GM12878 (cell line): ENCODE measurements at places on chromosomes 2 and 18.
A peak's percentile ranks its signal among the peaks of the same experiment; 100 is the strongest.

- DNase-seq, result no peak
These were observed 392.3 kb upstream of the ZEB2 start for GRCh38 chr2:144912206-144912605.

DNA sequence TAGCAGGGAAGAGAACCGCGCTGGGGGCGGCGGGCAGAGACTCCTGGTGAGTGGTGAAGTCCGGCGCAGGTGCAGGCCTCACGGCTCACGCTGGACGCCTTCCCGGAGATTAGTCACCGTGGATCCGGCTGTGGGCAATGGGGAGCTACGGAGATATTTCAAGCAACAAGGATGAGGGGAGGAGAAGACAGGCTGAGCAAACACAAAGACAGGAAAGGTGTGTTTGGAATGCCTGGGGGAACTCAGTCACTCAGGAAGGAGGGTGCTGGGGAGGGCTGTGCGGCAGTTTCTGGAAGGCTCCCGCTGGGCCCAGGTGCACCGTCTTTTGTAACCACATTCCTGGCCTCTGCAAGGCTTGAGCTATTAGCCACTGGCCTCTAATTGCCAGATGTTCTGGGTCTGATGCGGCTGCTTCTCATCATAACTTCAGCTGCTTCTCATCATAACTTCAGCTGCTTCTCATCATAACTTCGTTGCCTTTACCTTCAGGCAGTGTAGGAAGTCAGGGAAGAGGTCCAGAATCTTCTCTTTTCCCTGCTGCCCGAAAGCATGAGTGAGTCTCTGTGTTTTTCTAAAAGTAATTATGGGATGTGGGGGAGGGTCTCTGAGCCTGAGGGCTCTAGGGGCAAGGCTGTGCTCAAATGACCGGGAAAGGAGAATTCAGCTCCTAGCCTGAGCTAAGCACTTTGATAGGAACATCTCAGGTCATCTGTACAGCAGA, 118.9 kb downstream of the PXDN start:
- no peak for DNase-seq

DNA sequence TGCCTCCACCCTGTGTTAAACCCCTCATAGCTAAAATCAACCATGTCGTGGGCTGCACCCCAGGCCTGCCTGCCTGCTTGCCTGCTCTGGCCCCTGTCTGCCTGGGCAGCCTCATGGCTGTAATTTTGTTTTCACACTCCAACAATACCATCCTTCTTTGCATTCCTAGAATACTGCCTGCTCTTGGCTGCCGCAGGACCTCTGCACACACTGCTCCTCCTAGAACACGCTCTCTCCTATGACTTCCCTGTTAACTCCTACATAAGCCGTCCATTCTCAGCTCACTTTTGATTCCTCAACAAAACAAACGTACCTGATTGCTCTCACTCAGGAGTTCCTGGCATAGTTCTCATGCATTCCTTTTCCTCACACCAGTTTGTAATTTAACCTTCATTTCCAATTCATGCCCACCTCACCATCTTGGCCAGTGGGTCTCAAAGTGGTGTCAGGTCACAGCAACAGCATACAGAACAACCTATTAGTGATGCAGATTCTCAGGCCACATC, 2.5 kb downstream of the UXS1 start:
- DNase-seq, result no peak

- no peak for DNase-seq
These were observed 88.9 kb downstream of the PLEKHM3 start for GRCh38 chr2:207936380-207936779.

- DNase-seq, result no peak
These were observed 48.7 kb downstream of the SOWAHC start for GRCh38 chr2:109662889-109663288.

GRCh38 chr2:231189571-231190495, 8.6 kb upstream of the ARMC9 start:
- DNase-seq, result no peak

DNA sequence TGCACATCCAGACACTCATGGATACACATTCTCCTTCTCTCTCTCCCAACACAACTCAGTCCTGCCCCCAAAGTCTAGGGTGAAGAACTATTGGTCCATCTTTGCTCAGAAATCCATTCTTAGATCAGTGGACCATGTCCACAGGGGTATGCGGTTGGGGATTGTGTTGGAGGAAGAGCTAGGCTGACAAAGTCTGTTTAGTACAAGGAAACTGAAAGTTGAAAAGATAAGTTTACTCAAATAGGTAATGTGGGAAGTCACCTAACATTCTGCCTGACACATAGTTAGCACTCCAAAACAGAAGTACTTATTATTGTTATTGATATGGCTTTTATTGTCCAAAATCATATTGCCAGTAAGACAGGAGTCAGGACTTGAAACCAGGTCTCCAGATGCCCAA, 55.9 kb downstream of the ALK start:
- peak; percentile 12 for DNase-seq

DNA sequence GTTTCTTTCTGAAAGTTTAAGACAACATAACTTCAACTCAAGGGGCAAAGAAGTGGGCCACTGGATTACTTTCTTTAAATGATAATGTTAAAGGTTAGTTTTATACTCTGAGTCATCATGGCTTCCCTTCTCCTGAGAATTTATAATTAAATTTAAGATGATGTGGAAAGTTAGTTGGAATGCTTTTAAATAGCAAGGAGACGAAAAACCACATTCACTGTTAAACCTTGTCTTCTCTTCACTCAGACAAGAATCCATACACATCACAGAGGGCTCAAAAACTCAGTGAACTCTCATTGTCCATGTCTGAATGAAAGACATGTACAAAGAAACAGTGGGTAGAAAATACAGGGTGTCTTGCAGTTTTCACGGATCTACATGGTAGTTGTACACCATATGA, 65.6 kb downstream of the COL5A2 start:
- no peak for DNase-seq

DNA sequence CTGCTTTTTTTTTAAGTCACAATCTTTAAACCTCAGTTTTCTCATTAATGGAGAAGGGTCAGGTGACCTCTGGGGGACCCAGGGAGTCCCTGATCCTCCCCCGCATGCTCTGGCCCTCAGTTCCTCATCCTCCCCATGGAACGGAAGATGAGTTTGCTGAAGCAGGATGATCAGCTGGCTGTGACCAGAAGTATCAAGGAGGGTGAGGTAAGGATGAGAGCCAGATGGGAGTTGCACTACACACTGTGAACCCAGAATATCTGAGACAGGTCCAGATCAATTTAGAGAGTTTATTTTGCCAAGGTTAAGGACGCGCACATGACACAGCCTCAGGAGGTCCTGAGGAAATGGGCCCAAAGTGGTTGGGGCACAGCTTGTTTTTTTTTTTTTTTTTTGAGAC, 3.8 kb downstream of the CATIP start:
- DNase-seq, result no peak

DNA sequence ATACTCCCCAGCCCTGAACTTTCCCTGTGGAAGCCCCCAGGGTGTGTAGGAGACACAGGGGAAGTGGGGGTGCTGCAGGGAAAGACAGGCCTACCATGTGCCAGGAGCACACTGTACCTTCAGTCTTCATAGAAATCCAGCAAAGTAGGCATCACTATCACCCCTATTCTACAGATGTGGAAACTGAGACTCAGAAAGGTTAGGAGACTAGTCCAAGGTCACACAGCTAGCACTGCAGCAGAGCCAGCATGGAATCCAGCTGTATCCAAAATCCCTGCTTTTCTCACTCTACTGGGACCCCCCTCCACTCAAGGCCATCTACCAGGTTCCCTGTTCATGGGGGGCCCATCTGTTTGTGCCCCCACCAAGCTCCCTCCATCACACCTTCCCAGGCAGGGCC, 6.8 kb downstream of the DNPEP start:
- no peak for DNase-seq

- DNase-seq, result no peak
These were observed 1.3 kb upstream of the PPM1B start for GRCh38 chr2:44167311-44167907.

DNA sequence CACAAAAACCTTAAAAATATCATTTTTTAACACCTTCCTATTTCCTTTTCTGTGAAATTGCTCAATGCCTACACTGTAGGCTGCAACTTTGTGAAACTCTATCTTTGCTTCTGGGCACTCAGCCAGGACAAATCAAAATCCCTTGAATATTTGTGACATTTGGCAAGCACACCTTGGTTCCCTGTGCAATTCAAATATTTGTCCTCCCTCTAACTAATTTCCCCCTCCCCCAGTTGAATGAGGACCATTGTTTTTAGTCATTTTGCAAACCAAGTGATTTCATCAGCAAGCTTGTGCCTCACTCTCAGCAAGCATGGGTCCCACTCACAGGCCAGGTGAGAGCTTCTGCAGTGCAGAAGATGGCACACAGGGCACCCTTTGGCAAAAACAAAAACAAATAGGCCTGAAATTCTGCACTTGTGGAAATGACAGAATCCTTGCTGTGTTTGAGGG, 541.5 kb downstream of the CNTNAP5 start:
- DNase-seq, result no peak

GRCh38 chr2:1593371-1594122, 150.8 kb downstream of the PXDN start:
- no peak for DNase-seq

DNA sequence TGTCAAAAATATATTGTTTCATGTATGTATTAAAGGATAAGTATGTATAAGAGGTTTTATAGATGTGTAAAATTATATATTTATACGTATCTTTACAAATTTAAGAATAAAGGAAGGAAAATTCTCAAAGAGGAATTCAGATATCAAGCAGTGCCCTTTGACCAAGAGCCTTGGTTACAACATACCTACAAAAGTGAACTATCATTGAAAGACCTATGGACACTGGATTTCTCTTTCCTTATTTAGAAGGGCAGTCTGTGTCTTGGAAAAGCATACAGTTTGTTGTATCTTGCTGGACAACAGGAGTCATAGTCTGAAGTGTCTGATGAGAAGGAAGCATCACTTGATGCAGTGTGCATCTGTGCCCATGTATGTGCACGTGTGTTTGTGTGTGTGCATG, 21.8 kb upstream of the USP40 start:
- DNase-seq, result no peak
